ENCODE measurements at places on chromosomes 4 and X.

DNA sequence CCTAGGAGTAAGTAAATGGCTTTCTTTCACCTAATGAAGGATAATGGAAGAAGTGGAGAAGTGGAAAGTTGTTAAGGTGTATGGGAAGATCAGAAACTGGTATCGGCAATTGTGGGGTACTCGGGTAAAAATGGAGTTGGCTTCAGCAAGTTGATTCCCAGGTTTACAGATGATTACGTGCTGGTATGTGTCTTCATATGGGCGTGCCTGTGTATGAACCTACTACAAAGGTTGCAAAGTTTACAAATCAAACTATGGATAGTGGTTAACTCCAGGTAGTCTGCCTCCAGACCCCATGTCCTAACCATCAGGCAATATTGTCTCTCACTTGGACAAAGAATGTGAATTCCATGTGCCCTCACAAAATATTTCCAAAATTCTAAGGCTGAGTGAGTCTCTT is 773 bp downstream of the TLR3 start:
- DNase-seq, result no peak

DNA sequence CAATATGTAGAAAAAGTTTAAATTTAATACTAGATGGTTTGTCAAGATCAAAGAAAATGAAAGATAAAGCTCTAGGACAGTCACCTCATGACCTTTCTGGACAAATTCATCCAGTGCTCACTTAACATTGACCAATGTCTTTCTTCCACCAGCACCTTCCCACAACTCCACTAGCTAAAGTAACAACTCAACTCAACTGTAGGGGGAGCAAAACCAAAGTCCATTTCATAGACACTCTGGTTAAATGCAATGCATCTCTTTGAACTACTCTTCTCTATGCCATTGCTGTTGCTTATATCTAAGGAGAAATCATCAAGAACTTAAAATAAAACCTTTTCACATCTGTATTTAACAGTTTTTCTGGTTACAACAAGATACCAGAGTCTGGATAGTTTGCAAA is 25.1 kb downstream of the UGT2B4 start:
- DNase-seq, result no peak

DNA sequence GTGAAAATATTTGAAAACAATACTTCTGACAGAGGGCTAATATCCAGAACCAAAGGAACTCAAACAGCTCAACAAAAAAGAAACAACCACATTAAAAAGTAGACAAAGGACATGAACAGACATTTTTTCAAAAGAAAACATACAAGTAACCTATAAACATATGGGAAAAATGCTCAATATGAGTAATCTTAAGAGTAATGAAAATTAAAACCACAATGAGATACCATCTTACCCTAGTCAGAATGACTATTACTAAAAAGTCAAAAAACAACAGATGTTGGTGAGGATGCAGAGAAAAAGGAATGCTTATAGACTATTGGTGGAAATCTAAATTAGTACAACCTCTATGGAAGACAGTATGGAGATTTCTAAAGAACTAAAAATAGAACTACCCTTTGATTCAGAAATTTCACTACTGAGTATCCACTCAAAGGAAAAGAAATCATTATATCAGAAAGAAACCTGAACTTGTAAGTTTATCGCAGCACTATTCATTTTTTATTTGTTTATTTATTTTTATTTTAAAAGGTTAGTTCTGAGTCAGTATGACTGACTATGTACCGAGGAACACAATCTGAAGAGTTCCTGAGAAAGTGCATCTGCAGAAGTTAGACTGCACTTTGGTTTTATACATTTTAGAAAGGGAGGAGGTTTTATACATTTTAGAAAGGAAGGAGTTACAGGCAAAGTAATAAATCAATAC is 231.3 kb downstream of the INPP4B start:
- DNase-seq, result no peak

- no peak for DNase-seq
Observed at GRCh38 chrX:70292788-70293187, 2.9 kb downstream of the KIF4A start.

- DNase-seq, result no peak
Observed at GRCh38 chr4:29538889-29539646, 1181.1 kb upstream of the PCDH7 start.

GRCh38 chrX:129693354-129693753 is 38.6 kb upstream of the APLN start:
- DNase-seq, result no peak

- DNase-seq, result no peak
Observed at GRCh38 chr4:100632163-100632562, 114.3 kb upstream of the EMCN start.

DNA sequence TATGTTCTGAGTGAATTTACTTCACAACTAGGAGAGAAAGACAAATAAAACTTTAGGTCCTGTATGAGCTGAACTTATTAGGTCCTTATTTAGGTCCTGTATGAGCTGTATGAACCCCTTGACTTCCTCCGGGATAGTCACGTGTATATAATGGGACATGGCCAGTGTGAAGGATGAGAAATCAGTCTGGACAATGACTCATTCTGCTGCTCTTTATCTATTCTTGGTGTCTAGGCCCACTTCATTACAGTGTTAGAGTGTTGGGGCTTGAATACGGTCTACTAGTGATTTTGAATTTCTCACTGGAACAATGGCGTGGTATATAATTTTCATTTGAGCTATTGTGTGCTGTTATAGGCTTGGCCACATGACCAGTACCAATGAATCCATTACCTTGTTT is 21.9 kb downstream of the STK26 start:
- DNase-seq, result no peak

- DNase-seq, result no peak
Observed at GRCh38 chrX:2471641-2472040, 29.1 kb downstream of the DHRSX start.

DNA sequence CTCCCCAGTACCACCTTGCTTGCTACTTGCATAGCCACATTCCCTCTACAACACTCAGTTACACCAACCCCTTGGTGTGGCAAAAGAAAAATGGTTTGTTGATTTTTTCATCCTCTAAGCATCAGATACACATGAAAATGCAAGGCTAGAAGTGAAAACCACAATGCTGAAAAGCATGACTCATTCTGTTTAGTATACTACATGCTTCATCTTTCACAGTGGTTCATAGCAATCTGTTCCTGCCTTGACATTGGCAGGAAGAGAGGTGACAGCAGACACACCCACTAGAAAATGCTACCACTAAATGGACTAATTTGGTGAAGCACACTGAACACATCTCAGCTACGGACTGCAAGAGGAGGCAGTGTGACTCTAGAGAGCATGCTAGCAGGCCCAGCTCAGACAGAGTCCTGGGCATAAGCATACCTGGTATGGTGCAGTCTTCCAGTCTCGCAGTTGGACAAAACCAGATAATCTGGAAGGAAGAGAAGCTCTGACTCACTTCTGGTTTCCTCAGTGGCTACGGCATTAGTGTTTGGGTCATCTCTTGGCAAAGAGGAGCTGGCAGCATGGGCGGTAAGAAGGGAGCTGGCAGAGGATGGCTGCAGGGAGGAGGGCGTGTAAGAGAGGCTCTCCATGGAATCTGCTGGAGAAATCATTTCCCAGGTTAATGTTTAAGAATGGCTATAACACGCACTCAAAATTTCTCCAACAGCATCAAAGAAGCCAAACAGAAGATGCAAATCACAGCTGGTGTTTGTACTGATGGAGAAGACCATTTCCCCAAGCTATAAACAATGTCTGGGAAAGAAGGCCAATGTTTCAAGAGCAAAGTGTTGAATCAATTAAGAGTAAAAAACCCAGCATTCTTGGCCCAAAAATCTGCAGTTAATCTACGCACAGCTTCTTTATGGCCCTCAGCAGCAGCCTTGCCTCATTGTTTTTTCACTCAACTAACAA is 37.8 kb downstream of the GAB3 start:
- no peak for DNase-seq

GRCh38 chrX:38514016-38514854 is 47.1 kb upstream of the TSPAN7 start:
- no peak for DNase-seq

Data from activated CD4-positive, alpha-beta T cell treated with anti-CD3 and anti-CD28 coated beads for 24 hours (primary cell).